ENCODE measurements at places on chromosomes 7 and 10.

GRCh38 chr10:130970341-130971122 lies 341.0 kb downstream of the TCERG1L start:
- DNase-seq = no peak

DNA sequence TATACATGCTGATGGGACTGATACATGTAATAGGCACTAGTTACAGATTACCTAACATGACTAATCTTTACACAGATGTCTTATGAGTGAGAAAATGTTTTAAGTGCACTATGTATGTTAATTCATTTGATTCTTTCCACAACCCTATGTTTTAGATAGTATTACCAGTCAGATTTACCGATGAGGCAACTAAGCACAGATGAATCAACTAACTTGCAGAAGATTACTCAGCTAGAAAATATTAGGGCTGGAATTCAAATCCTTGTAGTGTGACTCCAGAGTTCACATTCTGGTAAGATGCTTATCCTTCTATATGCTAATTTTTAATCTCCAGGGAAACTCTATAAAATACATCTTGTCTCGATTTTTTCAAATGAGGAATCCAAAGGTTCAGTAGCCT lies 964.9 kb downstream of the REEP3 start:
- peak; percentile 50 for DNase-seq

DNA sequence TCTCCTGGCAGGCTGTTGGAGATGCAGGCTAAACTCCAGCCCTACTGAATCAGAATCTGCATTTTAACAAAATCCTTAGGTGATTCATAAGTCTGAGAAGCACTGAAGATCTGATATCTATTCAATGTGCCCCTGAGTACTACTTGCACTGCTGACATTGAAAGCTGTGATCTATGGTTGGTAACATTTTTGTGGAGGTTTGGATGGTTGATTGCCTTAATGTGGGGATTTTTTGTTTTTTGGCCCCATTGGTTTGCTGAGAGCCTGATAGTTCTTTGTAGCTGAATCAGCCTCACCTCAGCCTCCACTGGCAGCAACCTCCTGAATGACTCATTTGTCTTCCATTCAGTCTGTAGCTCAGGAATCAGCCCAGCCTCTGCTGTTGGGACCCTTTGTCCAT lies 14.7 kb upstream of the LRRN3 start:
- DNase-seq = no peak

- DNase-seq = no peak
Observed at GRCh38 chr10:88920986-88921593, 31.5 kb downstream of the ACTA2 start.

DNA sequence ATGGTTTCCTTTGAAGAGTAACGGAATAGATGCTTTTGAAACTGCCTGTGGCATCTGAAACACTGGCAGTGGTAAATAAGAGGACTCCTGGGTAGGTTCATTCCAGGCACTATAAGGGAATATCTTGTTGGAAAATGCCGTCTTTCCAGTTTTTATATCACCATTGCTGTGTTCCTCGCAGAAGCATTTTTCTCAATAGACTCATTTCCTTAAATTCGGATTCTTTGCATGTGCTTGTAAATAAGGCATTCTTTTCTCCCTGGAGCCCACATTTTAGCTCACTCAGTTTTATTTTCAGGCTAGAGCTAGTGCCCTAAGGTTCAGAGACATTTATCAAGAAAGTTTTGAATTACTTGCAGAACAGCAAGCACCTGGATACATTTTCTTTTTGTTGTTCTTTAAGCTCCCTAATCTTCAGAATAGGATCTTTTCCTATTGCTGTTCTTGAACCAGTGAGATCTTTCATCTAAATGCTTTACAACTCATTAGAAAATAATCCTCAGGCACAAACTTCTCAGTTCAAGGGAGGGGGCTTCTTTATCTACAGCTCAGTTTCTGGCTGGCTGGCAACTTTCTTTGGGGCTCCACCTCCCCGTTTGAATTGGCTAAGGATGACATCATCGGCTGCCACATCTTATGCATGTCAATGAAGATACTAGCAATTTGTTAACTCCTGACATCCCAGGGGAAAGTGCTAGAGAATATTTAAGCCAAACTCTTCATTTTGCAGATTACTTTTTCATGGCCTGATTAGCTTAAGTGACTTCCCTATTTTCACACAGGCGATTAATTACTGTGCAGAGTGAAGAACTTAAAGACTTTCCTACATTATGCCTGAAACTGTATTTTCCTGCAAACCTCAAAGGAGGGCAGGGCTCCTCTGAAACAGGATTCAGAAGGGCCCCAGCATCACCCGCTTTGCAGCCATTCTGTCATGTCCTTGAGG lies 133.7 kb upstream of the RSU1 start:
- peak; percentile 84 for DNase-seq

DNA sequence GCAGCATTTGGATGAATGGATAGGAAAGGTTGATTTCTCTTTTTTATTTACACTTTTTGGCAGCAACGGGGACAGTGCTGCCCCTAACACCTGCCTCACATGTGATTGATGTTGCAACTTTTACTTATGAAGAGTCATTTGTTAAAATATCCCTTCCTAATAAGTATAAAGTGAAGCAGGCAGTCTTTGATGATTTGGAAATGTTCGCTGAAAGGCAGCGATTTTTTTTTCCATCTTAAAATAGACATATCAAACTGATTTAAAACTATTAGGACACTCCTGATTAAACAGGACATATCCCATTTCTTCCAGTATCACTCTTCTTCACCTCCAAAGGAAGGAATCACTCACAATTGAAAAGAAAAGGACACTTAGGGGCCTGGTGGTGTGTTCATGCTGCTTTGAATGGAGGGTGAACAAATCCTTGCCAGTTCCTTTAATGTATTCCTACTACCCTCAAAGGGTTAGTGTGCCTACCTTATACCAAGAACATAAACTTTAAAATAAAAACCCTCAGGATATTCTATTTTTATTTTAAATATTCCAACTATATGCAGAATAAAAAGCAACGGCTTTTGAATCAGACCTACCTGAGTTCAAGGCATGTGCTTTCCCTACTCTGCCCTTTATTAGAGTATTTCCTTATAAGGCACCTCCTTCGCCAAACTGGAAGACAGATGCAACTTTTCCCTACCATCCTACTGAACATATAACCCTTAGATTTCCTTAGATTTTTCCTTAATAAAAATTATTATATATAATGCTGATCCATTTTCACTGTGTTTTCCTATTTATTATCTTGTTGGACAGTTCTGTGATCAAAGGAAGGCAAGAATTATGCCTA lies 1.1 kb downstream of the ADK start:
- DNase-seq = no peak

GRCh38 chr10:31390804-31391203 lies 71.8 kb downstream of the ZEB1 start:
- DNase-seq = no peak

GRCh38 chr10:62046522-62047227 lies 145.2 kb downstream of the ARID5B start:
- DNase-seq = peak; percentile 89

DNA sequence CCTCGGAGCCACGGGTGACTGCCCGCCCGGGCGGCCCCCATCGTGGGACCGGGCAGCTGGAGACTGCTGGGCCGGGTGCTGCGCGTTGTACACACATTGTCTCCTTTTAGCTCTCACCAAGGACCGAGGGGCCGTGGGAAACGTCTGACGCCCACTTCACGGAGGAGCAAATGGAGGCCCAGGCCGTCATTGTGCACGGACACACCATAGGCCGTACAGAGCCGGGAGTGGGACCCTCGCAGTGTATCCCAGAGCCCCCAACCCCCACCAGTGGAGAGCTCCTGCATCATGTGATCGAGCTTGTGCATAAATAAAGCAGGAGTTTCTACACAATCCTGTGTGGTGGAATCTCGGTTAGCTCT lies 722 bp downstream of the DENND10 start:
- peak; percentile 56 for DNase-seq

- no peak for DNase-seq
Observed at GRCh38 chr7:5481241-5482019, 57.8 kb upstream of the TNRC18 start.

- no peak for DNase-seq
Observed at GRCh38 chr10:114662646-114663217, 4.7 kb upstream of the ABLIM1 start.

DNA sequence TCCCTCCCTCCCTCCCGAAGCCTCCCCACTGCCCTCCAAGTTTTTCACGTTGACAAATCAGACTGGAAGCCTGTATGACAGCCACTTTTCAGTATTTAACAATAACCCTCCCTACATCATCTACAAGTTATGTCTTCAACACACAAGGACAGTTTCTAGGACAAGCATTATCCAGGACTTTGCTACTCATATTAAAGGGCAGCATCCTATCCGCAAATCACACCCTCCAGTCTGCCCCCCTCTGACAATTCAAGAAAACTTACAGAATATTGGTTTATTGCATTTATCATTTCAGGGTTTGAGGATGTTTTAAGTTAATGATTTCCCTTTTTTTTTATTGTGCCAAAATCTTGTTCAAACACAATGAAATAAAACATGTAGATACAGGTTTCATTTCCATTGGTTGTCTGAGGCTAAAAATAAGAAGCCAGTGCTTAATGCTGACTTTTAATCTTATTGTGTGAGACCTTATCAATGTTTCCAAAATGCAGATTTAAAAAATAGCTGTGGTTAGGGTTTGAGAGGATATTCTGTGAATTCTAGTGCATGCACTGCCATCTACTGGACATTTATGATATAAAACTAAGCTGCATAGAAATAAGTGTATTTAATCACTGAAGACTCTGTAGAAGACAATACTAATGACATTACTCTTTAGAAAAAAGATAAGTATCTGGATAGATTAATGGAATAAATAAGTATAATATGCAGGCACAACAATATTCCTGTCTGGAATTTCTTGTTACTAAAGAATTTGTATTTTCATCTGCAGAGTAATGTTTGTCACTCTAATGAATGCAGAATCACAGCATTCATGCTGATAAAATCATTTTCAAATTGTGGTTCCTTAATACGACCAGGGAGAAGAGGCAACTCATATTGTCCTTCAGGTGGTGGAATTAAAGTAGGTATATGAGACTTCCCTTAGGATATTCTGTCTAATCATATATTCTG lies 64.1 kb downstream of the CAV1 start:
- DNase-seq = peak; percentile 74

DNA sequence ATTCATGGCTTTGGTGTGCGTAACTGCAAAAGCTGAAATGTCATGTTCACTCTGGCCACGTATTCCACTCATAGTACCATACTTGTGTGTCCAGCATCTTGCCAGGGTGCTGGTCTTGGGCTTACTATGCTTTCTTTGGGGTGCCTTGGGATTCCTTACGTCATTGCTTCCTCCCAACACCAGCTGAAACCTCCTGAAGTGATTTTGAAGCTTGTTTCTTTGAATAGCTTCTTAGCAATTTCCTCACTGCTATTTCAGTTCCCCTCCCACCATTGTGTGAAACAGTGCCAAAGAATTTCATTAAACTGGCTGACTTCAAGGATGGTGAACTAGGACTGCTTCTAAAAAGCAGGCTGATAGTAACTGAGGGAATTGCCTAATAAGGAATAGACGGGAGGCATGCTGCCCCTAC lies 36.9 kb downstream of the ENTPD1 start:
- no peak for DNase-seq

DNA sequence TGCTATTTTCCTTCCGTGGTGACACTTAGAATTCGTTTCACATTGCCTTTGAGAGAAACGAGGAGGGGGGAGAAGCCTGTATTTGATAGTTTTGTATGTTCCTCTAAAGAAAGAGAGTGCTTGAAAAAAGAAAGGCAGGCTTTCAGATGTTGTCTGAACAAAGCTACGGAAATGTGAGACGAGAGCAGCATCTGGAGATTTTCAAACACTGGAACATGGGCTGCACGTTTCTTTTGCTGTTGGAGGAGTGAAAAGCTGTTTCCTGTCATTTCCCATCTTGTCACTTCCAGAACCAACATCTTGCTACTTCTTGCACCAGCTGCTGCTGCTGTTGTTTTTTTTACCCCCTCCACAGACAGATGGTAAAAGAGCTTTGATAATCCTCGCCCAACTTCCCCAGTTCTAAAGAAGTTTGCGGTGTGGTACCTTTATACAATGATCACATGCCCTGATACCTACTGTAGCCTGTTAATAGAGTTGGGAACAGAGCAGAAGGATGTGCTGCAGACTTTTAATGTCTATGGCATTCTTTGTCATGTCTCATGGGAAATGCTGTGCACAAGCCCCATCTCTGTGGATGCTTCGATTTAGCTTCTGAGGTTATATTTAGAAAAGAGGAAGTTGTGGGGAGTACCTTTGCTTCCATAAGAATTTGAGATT lies 408.1 kb downstream of the AUTS2 start:
- DNase-seq = no peak

DNA sequence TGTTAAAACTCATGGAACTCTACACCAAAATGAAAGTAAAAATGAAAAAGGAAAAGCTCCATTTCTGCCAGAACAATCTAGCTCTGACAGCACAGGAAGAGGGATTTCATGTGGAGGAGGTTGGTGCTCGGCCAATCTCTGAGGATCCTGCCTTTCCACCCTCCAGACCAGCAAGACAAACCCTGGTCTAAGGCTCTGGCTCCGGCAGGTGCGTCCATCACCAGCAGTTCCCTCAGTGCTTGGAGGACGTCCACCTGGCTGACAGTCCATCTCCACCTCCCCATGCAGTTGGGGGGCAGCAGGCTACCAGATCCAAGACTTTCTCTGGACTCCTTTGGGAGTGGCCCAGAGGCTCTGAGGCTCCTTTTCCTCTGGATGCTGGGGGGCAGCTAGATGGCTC lies 25.0 kb upstream of the LOXL4 start:
- no peak for DNase-seq

DNA sequence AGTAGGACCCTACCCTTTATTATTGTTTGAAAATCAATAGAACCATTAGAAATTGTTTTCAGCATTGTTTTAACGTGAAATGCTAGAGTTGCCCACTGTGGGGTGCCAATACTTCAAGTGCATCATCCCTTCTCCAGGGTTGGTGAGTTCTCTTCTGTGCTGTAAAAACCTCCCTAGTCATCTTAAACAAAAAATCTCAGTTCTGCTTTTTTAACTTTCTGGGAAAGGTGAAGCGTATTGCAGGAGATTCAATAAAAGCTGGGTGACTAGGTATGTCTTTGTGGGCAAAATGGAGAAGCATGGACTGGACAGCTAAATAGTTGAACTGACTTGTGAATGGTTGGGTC lies 699.1 kb downstream of the SUGCT start:
- DNase-seq = peak; percentile 29

GRCh38 chr7:102225025-102225424 lies 61.6 kb upstream of the SH2B2 start:
- DNase-seq = no peak

- peak; percentile 83 for DNase-seq
Observed at GRCh38 chr10:103350517-103351260, at the start of gene PCGF6. PCGF6 (minus strand) TSS chr10:103351140; CDS start chr10:103351066, 74 bp downstream.

DNA sequence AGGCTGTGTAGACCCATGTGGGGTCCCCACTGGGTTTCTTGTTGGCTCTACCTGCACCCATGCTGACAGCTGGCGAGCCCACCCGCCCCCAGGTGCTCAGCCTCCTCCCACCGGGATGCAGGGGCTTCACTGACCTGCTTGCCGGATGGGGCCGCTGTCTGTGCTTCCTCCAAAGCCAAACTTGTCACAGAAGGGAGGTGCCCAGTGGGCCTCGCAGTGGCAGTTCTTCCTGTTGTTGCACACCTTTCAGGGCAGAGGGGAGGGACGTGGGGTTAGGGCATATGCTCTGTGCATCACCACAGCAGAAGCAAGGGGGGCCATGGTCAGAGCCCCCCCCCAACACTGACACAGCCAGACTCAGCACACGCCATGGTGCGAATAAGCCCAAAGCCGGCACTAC lies 146.5 kb downstream of the FANK1 start:
- no peak for DNase-seq

- DNase-seq = no peak
Observed at GRCh38 chr10:13146379-13146778, 15.0 kb upstream of the MCM10 start.

- no peak for DNase-seq
Observed at GRCh38 chr7:117112640-117113039, 159.3 kb downstream of the ST7 start.
